ENCODE measurements at places on chromosomes 11 and 22.
A peak's percentile ranks its signal among the peaks of the same experiment; 100 is the strongest.

DNA sequence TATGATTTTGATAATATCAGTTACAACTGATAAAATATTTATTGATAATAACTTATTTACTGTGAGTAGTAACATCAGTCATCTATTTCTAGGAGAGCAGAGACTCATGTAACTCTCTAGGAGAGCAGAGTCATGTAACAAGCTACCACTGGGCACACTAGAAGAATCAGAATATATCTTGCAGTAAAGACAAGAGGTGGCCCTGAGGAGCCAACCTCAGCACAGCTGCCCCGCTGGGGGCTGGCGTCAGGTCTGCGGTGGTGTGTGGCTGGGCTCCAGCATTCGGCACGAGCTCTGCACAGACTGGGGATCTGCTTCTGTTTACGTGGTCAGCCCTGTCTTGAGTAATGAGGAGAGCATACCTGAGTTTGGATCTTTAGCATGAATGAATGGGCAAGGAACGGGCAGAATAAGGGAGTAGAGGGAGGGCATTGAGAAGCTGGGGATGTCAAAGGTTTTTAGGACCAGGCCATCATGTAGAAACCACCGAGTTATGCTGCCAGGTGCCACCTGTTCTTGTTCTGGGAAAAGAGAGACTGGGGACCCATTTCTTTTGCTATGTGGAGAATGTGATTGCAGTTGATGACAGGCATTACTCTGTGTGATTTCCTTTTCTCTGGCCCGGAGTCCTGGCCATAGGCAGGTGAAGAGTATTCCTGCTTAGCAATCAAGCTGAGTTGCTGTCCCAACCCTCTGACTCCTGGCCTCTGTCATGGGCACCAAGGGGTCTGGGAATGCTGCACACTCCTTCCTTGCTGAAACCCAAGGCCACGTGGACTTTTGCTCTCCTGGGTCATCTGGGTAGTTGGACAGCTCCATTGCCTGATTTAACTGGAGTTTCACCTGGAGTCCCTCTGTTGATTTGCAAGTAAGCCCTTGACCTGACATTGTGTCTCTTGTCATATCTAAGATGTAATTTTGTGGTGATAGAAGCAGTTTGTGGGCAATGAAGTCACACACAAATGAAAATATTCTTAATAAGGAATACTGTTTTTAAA, 50.9 kb upstream of the HEPHL1 start:
- DNase-seq, result no peak

DNA sequence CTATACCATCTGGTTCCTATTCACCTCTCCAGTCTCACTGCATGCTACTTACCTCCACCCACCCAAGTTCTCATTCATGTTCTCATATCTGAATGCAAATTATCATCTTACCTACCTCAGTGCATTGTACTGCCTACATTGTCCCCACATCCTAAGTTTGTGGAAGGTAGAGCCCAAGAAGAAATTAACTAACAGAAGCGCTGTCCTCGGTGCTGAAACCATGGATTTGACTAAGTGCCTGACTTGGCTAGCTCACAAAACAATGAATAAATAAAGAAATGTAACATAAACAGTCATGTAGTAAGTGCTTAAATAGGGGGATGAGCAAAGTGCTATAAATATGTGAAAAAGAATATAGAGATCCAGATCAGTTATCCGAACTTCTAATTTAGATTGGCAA, 63.2 kb downstream of the GRIA4 start:
- DNase-seq, result no peak

- no peak for DNase-seq
Observed at GRCh38 chr11:56670984-56671383, 7.5 kb downstream of the OR5AR1 start.

- DNase-seq, result no peak
Observed at GRCh38 chr22:34055525-34056200, 135.4 kb upstream of the LARGE1 start.

GRCh38 chr22:33835265-33835664, 85.0 kb downstream of the LARGE1 start:
- no peak for DNase-seq

DNA sequence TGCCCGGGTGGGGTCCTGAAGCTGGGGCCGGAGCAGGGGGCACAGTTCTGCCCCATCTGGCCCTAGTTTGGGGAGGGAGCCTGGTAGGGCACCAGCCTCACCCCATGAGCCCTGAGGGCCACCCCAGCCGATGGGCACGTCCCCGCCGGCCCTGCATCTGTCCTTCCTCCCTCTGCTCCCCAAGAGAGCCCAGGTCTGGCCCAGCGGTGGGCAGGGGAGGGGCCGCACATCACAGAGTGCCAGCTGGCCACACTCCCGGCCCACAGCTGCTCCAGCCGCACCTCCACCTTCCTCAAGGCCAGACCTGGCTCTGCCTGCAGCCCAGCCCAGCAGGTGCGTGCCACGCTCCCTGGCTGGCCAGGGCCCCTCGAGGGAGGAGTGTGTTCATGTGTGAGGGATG, 21.6 kb downstream of the BRSK2 start:
- no peak for DNase-seq

DNA sequence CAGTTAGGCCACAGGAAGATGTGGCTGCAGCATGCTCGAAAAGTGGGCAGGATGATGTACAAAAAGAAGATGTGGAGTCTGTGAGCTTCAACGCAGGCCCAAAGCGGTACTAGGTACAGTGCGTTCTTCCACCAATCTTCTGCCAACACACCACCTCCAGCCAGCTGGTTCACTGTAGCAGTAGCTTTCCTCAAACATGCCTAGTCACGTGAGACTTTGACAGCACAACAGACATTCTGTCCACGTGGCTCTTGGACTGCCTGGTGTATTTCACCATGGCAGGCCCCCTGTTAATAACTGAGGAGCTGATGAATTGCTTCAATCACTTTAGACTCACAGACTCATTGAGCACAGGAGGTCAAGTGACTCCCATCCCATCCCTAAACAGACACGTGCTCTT, 14.1 kb downstream of the SYN3 start:
- no peak for DNase-seq

GRCh38 chr11:133864756-133865155, 19.4 kb upstream of the SPATA19 start:
- DNase-seq, result no peak

DNA sequence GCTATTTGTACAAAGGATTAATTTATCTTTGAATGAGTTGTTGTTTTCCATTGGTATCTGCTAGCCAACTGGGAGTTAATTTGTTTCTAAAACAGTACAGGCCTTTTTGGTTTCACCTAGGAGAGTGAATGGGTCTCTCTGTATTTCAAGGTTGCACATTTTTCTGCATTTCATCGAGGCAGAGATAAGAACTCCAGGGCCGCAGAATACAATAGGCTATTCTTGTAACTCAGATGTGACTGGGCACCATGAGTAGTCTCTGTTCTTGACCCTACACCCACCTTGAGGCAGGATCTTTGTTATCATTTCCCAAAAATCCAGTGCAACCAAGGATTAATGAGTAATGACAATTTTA, 51.7 kb upstream of the OR9Q1 start:
- no peak for DNase-seq

GRCh38 chr11:43327987-43328386, 16.2 kb downstream of the API5 start:
- no peak for DNase-seq

GRCh38 chr22:32701034-32701433, 100.5 kb upstream of the TIMP3 start:
- DNase-seq, result no peak

- DNase-seq, result no peak
Observed at GRCh38 chr11:130246738-130247137, 68.0 kb downstream of the ZBTB44 start.

GRCh38 chr22:24185001-24185500, 3.8 kb downstream of the SUSD2 start:
- DNase-seq, result no peak

- DNase-seq, result no peak
Observed at GRCh38 chr22:46803936-46804335, 41.5 kb downstream of the TBC1D22A start.

DNA sequence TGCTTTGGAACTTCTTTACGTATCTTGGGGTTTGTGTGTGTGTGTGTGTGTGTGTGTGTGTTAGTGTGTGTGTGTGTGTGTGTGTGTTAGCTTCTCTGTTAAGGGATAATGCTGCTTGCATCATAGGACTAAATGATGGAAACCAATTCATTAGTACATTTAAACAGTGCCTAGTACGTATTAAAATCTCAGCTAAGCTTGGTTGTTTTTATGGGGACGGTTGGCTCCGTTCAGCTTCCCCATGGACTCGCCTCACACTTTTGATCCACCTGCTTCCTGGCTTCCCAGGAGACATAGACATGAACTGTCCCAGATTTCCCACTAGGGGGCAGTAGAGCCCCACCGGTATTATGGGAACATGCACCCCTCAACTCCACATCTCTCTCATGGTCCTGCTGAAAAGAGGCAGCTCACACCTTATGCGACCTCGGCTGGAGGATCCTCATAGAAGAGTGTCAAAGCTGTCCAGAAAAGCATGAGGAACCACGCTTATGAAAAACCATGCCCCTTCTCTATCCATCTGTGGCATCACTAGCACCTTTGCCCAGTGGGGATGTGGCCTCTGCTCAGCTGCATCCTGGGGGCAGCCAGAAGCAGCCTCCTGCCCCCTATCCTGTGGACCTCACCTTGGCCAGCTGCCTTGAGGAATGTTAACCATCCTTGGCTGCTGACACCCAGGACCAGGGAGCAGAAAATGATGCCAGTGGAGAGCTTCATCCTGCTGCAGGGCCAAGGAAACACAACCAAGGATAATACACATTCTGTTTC, 9.7 kb upstream of the SAAL1 start:
- DNase-seq, result peak; percentile 64

All from HL-60 (cell line).